Activated T-helper 9 cell treated with anti-CD3 and anti-CD28 coated beads, Interleukin-2, amount 50 U/mL, for 16 hours (primary cell): ENCODE measurements at places on chromosomes 7 and 10.

DNA sequence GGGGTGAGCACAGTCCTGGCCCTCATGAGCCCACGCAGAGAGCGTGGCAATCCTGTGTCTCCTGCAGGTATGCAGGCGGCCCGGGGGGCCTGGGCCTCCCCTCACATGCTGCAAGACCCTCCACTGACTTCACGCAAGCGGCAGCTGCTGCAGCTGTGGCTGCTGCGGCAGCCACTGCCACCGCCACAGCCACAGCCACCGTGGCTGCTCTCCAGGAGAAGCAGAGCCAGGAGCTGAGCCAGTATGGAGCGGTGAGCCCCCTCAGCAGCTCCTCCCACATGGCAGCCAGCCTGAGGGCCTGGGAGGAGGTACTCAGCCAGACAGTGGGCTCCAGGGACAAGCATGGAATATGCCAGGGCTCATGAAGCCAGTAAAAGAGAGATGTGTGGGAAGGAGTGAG, 8.7 kb downstream of the ZMIZ2 start:
- no peak for DNase-seq

GRCh38 chr7:47779341-47779771, 168.9 kb downstream of the PKD1L1 start:
- DNase-seq: no peak

- DNase-seq: no peak
Measured at GRCh38 chr10:17847585-17848296, 38.6 kb downstream of the MRC1 start.

- no peak for DNase-seq
Measured at GRCh38 chr7:82202107-82202506, 241.5 kb downstream of the CACNA2D1 start.

DNA sequence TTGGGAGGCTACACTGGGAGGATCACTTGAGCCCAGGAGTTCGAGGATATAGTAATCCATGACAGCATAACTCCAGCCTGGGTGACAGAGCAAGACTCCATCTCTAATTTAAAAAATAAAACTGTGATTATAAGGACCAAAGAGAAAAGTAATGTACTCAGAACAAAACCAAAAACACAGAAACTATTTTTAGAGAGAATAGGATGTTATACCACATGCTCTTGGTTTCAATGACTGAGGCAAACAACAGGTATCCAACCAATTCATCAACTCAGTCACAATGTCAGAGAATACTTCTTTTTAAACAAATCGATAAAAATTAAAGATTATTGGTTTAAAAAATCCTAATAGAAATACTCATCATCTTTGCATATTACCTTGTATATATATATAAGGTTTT, 186.7 kb downstream of the TPK1 start:
- DNase-seq: no peak

DNA sequence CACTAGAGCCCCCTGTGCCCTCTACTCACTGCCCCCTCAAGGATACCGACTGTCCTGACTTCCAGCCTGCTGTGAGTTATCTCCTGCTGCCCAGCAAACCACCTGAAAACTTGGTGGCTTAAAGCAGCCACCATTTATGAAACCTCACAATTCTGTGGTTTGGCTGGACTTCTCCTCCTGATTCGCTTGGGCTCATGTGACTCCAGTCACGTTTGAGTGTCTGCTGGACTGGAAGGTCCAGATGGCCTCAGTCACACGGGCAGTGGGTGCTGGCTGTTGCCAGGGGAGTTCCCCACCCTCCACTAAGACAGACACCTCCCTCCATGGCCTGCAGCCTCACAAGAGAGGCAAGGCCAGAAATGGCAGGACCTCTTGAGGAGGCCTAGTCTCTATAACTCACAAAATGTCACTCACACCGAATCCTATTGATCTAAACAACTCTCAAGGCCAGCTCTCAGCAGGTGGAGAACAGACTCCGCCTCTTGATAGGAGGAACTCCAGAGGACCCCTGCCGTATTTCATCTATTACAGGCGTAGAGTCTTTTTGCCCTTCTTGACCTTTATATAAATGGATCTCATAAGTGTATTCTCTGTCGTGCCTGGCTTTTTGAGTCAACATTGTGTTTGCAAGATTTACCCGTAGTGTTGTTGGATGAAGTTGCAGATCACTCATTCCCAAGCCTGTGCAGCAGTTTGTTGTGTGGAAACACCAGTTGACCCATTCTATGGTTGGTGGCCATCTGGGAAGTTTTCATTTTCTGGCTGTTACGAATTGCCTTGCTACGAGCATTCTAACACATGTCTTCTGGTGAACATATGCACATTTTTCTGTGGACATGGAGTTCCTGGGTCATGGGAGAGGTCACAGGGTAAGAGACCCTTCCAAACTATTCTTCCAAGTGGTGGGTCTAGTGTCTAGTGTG, 48.3 kb downstream of the ZMIZ1 start:
- no peak for DNase-seq

DNA sequence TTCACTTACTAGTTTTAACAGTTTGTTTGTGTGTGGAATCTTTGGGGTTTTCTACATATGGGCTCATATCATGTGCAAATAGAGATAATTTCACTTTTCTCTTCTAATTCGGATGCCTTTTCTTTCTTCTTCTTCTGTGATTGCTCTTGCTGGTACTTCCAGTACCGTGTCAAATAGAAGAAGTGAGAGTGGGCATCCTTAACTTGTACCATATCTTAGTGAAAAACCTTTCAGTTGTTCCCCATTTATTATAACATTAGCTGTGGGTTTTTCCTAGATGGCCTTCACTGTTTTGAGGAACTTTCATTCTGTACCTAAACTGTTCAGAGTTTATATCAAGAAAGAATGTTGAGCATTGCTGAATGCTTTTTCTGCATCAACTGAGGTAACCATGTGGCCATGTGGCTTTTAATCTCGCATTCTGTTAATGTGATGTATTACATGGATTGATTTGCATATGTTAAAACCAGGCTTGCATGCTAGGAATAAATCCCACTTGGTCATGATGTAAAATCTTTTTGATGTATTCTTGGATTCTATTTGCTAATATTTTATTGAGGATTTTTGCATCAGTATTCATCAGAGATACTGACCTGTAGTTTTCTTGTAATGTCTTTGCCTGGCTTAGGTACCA, 78.7 kb downstream of the FAM107B start:
- DNase-seq: no peak

DNA sequence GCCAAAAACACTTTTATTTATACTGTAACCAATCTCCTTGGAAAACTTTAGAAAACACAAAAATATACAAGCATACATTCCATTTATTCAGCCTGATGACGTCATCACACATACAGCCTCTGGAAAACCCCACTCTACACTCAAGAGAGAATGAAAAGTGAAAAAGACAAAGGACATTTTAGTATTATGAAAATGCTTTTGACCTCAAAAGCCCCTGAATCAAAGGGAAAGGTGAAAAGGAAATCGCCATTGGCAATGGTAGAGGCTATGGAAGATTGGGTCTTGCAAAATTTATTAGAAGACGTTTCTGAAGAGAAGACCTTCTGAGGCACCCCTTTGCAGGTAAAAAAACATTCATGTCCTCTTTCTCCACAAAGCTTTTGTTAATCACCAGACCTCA, 82.9 kb upstream of the STRIP2 start:
- no peak for DNase-seq

GRCh38 chr7:149725916-149726315, 47.5 kb downstream of the ZNF467 start:
- DNase-seq: no peak

GRCh38 chr7:122273117-122273516, 31.4 kb downstream of the FEZF1 start:
- no peak for DNase-seq

- no peak for DNase-seq
Measured at GRCh38 chr7:77731716-77732115, 35.5 kb downstream of the RSBN1L start.

- DNase-seq: no peak
Measured at GRCh38 chr7:129789652-129790051, 163.1 kb downstream of the UBE2H start.

- DNase-seq: no peak
Measured at GRCh38 chr10:26881600-26882331, 21.0 kb upstream of the ABI1 start.
